Mesothelial cell of epicardium (in vitro differentiated cells): ENCODE measurements at places on chromosomes 2 and 18. TPM values are rescaled to one million over a fixed set of nuclear protein-coding genes. Genes with fewer than 3 reads are reported as not detected.

DNA sequence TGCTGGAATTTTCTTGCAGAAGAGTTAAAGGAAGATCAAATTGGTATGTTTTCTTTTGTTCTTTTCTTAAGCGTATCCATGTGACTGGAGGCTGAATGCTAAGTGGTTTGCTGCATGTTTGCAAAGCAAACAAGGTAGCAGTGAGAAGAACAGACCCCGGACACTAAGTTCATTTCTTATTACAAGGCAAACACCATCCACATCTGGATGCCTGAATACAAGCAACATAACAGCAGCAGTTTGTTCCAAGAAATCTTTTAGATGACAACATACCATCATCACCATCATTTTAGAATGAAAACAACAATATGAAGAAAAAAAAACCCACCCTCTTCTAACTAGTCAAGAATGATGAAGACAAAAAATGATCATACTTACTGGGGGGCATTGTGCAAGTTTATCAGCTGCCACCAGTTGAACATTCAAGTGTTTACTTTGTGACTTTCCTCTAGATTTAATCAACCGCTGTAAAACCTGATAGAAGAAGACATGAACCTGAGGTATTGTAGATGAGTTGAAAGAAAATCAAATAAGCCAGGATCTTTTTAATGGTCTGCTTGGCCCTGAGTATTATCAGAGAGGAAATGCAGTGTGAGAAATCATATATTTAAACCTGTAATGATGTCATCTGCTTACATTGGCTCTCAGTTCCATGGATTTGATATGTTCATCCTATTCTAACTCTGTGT, 25.0 kb upstream of the ARL5A start:
- H3K4me3 ChIP-seq, result no peak overlapping the region
- peak overlapping the region; percentile 39 for H3K27ac ChIP-seq
- peaks cover 29% of the 10 kb centered on the region for H3K4me1 ChIP-seq
- H3K36me3 ChIP-seq, result no peaks in the 10 kb centered on the region

DNA sequence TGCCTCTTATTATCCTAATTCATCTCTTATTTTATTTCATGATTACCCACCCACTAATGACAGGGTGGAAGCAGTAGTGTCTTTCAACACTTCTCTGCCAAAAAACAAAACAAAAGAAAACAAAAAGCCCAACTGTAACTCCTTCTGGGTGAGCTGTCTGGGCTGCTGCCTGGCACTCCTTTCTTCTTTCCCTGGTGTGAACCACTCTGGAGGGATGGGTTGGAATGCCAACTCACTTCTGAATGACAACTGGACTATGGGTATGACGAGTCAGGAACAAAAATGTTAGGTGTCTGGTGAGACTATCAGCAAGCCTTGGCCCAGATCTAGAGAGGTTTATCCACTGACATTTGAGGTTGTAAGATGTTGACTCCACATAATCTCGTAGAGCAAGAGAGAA, 88.3 kb upstream of the ITGB6 start:
- H3K4me3 ChIP-seq, result no peak overlapping the region
- peak overlapping the region; percentile 62 for H3K27ac ChIP-seq
- no peaks in the 10 kb centered on the region for H3K27me3 ChIP-seq

- no peaks in the 10 kb centered on the region for H3K27me3 ChIP-seq
- no peak overlapping the region for H3K27ac ChIP-seq
- H3K4me3 ChIP-seq, result no peak overlapping the region
- H3K36me3 ChIP-seq, result no peaks in the 10 kb centered on the region
Observed at GRCh38 chr18:3411854-3412268, 38.1 kb upstream of the TGIF1 start.

DNA sequence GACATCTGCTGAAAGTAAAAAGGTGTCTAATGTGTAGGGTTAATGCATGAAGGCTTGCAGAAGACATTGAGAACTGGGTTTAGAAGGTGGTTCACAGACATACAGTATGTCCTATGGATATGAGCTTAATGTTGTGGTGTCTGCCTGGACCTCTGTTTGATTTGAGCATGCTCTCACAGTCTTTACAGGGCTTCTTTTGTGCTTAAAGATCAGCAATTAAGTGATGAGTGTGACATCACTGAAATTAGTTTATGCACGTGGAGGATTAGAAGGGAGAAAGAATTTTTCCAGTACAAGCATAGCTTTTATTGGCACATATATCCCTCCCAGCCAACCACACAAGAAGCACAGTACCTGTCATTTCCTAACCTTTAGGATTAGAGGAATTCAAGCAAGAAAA, 367.5 kb upstream of the RAB12 start:
- peaks cover 20% of the 10 kb centered on the region for H3K36me3 ChIP-seq
- peaks cover 5% of the 10 kb centered on the region for H3K4me1 ChIP-seq
- no peak overlapping the region for H3K27ac ChIP-seq
- DNase-seq, result no peak
- no peaks in the 10 kb centered on the region for H3K27me3 ChIP-seq

DNA sequence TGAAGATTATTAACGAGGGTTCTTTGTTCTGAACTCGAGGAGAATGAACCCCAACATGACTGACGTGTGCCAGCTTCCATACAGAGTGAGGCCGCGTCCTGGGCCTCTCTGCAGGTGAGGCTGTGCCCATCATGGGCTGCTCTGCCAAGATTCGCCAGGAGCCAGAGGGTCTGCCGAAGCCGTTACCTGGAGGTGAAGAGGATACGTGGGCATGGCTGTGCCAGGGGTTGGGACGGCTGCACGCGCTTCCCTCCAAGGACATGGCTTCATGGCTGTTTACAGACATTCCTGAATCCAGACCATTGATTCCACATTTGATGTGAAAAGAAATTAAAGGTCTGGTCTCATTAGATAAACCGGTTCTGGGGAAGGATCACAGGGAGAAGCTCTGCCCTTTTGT, 211.4 kb upstream of the SALL3 start:
- no peak for DNase-seq
- peaks cover 7% of the 10 kb centered on the region for H3K27me3 ChIP-seq
- H3K27ac ChIP-seq, result no peak overlapping the region
- peaks cover 3% of the 10 kb centered on the region for H3K4me1 ChIP-seq
- no peaks in the 10 kb centered on the region for H3K36me3 ChIP-seq
- H3K4me3 ChIP-seq, result no peak overlapping the region

- no peak overlapping the region for H3K4me3 ChIP-seq
- H3K27me3 ChIP-seq, result no peaks in the 10 kb centered on the region
- peaks cover 13% of the 10 kb centered on the region for H3K36me3 ChIP-seq
- peak overlapping the region; percentile 84 for H3K27ac ChIP-seq
- H3K4me1 ChIP-seq, result peaks cover 6% of the 10 kb centered on the region
Observed at GRCh38 chr2:217836901-217837491, 165.8 kb downstream of the TNS1 start.

DNA sequence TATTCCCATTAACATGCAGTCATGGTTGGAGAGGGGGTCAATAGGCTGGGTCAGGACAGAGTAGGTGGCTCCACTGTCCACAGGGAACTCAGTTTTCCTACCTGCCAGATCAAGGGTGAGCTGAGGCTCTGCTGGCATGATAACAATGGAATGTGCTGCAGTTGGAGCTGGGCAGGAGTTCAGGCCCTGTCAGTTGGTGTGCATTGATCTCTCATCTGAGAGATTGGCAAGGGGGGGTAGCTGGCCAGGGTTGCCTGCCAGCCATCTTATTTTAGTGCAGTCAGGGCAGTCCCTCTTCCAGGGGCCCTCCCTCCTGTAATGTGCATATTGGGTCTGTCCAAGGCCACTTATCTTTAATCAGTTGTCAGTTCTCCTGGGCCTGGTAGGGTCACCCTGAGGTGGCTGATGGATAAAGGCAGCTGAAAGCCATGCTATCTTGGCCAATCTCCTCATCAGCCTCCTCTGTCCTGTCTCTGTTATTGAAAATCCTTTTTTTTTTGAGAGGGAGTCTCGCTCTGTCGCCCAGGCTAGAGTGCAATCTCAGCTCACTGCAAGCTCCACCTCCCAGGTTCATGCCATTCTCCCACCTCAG, 38.1 kb upstream of the CCBE1 start:
- no peak overlapping the region for H3K4me3 ChIP-seq
- peaks cover 6% of the 10 kb centered on the region for H3K27me3 ChIP-seq
- H3K27ac ChIP-seq, result no peak overlapping the region
- H3K36me3 ChIP-seq, result no peaks in the 10 kb centered on the region

Gene SCN7A
- total RNA-seq, result 2.2 to 2.6 TPM (median 2.5 TPM) in 3 replicates

- no peak for DNase-seq
- H3K4me3 ChIP-seq, result no peak overlapping the region
Observed at GRCh38 chr18:2424420-2424819, 146.9 kb downstream of the METTL4 start.

DNA sequence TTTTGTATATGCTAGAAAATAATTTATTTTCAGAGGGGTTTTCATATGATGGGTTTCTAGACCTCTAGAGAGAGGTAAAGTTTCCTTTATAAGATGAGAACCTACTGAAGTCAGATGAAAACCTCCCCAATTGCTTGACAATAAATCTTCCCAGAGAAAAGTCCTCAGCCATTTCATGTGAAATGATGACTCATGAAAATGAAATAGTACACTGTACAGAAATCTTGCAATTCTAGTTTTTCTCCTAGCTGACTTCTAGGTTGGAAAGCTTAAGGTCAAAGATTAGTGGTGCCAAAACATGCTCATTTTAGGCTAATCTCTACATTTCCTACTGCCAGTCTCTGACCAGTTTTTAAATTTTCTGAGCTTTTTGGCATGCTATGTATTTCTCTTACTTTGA, 826.5 kb upstream of the FSHR start:
- H3K4me3 ChIP-seq, result no peak overlapping the region
- peaks cover 2% of the 10 kb centered on the region for H3K36me3 ChIP-seq
- DNase-seq, result no peak
- H3K27me3 ChIP-seq, result no peaks in the 10 kb centered on the region
- H3K4me1 ChIP-seq, result peaks cover 11% of the 10 kb centered on the region

Gene COLEC11
- 9.8 to 10.8 TPM (median 10.1 TPM) in 3 replicates for total RNA-seq

DNA sequence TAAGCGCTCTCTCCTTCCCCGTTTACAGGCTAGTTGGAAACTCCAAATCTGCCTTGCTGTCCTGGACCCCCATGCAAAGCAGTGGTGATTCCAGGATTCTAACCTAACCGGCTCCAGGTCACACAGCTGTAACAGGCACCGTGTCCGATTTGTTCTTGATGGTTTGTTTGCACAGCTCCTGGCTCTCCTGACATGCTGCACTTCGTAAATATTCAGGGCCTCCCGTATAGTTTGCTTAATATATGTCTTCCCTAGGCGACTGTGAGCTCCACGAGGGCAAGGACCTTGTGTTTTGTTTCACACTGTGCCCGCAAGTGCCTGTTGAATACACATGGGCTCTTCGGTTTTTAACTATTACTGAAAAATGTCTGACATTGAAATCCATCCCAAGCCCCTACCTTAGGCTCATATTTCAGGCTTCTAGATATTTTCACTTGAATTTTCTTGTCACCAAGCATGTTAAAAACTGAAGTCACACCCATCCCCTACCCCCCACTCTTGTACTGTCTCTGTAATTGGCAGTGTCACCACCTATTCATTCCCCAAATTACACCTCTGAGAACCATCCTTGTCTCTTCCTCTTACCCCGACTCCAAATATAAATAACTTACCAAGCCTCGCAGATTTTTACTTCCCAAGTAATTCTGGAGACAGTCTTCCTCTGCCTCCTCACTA, 1.0 kb upstream of the PUM2 start:
- peaks cover 29% of the 10 kb centered on the region for H3K4me1 ChIP-seq
- H3K36me3 ChIP-seq, result no peaks in the 10 kb centered on the region
- H3K4me3 ChIP-seq, result no peak overlapping the region
- H3K27me3 ChIP-seq, result no peaks in the 10 kb centered on the region

- H3K36me3 ChIP-seq, result no peaks in the 10 kb centered on the region
- DNase-seq, result peak; percentile 81
- H3K27me3 ChIP-seq, result peaks cover 31% of the 10 kb centered on the region
- H3K27ac ChIP-seq, result peak overlapping the region; percentile 90
- peaks cover 39% of the 10 kb centered on the region for H3K4me1 ChIP-seq
Observed at GRCh38 chr2:120253021-120253882, 600 bp downstream of the RALB start.

DNA sequence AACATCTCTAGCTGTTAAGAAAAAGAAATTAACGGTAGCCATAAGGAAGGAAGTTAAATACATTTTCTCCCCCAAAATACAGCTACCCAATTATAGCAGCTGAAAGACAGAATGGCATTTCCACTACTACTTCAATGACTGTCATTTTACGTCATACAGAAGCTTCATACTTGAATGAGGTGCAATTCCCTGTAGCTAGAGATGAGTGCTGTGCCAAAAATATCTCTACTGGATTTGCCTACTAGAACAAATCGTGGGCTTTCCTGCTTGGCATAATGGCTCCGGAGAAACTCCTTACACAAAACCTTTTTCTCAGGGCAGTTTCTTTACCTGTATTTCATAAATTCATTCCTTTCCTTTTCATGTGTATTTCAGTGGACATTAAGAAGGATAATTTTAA, 36.3 kb upstream of the NRXN1 start:
- H3K4me1 ChIP-seq, result no peaks in the 10 kb centered on the region
- no peak overlapping the region for H3K27ac ChIP-seq
- no peaks in the 10 kb centered on the region for H3K36me3 ChIP-seq

DNA sequence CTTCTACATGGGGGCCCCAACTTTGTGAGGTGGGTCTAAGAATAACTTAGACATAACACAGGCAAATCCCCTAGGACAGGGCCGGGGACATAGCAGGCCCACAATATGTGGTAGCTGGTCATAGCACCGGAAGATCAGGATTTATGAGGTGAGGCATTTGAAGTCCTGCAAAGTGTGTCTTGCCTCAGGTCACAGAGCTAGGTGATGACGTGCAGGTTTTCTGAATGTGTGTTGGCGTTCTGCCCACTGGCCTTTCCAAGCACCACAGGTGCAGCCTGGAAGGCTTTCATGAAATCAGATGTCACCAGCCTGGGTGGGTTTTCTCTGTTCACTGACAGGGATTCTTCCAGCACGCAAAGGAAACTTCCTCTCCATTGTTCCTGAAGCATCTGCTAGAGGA, 119.1 kb downstream of the LRATD1 start:
- no peak overlapping the region for H3K27ac ChIP-seq
- H3K36me3 ChIP-seq, result no peaks in the 10 kb centered on the region
- H3K27me3 ChIP-seq, result peaks cover 17% of the 10 kb centered on the region
- H3K4me3 ChIP-seq, result no peak overlapping the region
- no peak for DNase-seq

DNA sequence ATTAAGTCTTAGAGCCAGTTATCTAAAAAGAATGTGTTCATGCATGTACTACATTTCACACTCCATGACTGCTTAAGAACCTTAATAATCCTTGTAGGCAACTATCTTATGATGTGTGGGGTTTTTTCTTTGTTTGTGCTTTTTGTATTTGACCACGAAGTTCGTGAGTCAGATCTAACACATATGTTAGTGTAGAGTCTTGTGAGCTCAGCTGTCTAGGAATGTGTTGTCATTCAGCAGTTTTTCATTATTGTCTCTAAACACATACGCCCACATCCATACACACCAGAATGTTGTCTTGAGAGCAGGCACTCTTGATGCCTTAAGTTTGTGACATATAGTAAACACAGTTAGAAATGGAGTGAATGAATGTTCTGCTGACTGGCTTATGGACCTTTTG, 38.4 kb downstream of the CAB39 start:
- H3K36me3 ChIP-seq, result peaks cover 19% of the 10 kb centered on the region
- no peak for DNase-seq
- H3K4me1 ChIP-seq, result no peaks in the 10 kb centered on the region
- H3K4me3 ChIP-seq, result no peak overlapping the region
- no peak overlapping the region for H3K27ac ChIP-seq
- no peaks in the 10 kb centered on the region for H3K27me3 ChIP-seq
